ENCODE measurements at places on chromosomes 13 and 19.

DNA sequence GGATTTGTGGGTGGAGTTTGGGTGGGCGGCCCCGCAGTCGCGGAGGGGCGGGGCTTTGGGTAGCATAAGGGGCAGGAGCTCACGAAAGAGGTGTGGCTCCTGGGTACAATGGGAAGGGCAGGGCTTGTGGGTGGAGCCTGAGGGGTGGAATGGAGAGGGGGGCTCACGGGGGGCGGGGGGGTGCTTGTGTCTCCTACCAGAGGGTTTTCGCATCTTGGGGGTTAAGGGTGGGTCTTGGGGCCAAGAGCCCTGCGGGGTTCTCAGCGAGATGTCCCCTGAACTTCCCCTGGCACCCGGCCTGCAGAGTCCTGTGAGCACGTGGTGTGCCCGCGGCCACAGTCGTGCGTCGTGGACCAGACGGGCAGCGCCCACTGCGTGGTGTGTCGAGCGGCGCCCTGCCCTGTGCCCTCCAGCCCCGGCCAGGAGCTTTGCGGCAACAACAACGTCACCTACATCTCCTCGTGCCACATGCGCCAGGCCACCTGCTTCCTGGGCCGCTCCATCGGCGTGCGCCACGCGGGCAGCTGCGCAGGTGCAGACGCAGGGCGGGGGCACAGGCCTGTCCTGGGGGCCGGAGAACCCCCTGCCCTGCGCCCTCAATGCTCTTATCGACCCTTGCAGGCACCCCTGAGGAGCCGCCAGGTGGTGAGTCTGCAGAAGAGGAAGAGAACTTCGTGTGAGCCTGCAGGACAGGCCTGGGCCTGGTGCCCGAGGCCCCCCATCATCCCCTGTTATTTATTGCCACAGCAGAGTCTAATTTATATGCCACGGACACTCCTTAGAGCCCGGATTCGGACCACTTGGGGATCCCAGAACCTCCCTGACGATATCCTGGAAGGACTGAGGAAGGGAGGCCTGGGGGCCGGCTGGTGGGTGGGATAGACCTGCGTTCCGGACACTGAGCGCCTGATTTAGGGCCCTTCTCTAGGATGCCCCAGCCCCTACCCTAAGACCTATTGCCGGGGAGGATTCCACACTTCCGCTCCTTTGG, 5.1 kb downstream of the FSTL3 start:
- no peak for DNase-seq

DNA sequence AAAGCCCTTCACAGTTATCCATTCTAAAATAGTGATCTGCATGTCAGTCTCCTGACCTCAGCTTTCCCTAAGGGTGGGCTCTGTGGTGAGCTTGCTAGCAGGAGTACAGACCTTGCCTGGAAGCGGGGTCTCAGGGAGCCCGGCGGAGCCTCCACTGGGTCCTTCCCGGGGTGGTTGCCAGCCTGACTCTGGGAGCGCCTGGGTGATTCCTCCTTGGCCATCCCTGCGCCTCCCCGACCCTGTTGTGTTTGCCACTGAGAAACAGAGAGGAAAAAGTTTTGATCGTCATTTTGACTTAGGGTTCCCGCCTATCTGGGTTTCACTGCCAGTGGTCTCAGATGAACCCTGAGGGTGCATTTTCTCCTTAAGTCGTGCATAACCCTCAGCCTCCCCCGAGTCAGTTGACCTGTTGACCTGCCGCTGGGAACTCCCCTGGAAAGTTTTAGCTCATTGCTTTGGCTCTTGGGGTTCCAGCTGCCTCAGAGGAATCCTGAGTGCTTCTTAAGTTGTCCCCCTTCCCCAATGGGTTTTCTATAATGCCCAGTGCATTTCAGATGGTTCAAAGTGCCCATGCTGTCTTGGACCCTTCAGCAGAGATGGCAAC, 117.8 kb downstream of the RAB20 start:
- DNase-seq, result no peak

DNA sequence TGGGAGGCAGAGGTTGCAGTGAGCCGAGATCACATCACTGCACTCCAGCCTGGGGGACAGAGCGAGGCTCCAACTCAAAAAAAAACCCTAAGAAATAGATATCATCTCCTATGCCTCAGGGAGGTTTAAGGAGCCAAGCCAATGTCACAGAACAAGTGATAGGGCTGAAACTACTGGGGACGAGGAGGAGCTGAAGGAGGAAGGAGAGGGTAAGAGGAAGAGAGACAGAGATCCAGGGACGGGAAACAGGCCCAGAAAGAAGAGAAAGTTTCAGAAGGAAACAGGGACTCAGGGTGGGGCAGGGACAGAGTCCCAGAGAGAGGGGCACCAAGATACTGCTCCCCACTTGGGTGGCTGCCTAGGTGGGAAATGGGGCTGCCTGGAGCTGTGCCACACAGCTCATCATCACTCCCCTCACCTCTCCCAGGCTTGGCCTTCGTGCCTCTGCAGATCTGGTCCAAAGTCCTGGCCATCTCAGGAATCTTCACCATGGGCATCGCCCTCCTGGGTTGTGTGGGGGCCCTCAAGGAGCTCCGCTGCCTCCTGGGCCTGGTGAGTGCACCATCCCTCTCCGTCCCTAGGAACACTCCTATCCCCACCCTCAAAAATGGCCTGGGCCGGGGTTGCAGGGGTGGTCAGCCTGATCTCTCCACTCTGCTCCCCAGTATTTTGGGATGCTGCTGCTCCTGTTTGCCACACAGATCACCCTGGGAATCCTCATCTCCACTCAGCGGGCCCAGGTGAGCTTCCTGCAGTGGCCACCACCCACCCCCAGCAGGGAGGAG, 1.5 kb downstream of the CD37 start:
- DNase-seq, result no peak

DNA sequence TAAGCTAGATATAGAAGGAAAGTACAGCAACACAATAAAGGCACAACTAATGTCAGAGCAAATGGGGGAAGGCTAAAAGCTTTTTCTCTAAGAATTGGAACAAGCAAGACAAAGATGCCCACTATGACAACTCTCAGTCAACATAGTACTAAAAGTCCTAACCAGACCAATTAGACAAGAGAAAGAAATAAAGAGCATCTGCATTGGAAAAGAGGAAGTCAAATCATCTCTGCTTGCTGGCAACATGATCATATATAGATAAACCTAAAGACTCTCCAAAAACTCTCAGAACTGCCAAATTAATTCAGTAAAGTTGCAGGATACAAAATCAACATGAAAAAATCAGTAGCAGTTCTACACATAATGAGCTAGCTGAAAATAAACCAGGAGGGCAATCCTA, 542.0 kb downstream of the DIAPH3 start:
- DNase-seq, result no peak

DNA sequence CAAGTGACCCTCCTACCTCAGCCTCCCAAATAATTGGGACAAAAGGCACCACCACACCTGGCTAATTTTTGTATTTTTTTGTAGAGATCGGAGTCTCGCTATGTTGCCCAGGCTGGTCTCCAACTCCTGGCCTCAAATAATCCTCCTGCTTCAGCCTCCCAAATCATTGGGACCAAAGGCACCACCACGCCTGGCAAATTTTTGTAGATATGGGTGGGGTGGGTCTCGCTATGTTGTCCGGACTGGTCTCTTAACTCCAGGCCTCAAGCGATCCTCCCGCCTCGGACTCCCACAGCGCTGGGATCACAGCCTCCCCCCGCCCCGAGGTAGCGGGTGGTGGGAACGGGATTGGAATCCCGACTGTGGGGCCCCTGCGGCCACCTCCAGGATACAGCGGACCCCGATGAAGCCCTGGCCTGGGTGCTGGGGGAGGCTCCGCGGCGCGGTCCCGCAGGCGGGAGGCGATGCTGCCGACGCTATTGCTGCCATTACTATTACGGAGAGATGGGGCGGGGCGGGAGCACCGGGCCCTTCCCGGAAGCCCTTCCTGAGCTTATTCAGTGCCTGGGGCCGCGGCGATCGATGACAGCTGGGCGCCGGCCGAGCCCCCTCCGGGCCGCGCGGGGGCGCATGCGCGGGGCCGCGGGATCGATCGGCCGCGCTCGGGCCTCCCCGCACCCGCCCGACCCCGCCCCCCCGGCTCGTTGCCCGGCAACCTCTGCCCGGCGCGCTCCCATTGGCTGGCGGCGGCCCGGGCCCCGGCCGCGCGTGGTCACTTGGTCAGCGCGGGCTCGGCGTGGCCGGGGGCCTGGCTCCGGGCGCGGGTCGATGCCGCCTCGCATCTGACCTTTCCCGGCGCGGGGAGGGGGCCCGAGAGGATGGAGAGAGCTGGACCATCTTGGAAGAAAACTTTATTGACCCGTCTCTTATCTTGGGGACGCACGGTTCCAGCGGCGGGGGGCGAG, 27.9 kb upstream of the ONECUT3 start:
- DNase-seq, result no peak

DNA sequence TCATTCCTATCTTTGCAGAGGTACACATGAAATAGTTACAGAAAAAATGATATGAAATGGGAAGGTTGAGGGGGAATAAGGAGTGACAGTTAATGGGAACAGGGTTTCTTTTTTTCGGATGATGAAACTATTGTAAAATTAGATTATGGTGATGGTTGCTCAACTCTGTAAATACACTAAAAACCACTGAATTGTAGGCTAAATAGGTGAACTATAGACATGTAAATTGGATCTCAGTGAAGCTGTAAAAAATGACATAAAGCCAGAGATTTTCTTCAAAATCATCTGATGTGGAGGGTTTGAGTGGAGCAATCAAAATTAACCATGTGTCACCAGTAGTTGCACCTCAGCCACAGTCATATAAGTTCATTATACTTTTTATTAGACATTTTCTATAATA, 6.6 kb upstream of the FLT3 start:
- DNase-seq, result no peak

- DNase-seq, result no peak
These were observed 38.2 kb downstream of the NFIC start for GRCh38 chr19:3404324-3405260.

- no peak for DNase-seq
These were observed 27.7 kb upstream of the HIF3A start for GRCh38 chr19:46269101-46269500.

GRCh38 chr13:39047560-39047959, 9.3 kb downstream of the NHLRC3 start:
- DNase-seq, result no peak

DNA sequence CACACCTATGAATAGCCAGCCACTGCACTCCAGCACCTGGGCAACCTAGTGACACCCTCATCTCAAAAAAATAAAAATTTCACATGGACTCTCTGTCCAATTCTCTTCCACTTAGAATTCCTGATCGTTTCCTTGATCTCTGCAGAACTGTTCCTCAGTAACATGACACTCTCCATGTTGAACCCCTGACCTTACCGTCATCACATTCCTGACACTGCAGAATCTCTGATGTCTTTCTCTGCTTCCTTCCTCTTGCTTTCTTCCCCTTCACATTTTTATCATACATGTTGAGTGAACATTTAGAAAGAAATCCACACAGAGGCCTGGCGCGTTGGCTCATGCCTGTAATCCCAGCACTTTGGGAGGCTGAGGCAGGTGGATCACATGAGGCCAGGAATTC, 15.0 kb downstream of the ZNF114 start:
- no peak for DNase-seq

DNA sequence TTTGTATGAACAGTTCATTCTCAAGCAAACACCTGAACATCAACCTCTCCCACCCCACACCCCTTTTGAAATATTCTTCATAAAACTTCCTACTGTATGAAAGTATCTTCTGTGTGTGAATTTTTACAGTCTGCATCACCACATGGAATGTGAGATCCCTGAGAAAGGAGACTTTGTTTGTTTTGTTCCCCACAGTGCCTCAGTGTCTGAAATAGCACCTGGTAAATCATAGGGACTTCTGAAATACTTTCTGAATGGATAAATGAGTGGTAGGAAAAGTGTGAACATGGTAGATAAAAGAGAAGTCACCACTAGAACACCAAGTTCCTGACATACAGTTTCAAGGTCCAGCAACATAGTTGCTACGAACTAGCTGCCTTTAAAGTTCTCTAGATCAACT, 1071.2 kb downstream of the EFNB2 start:
- no peak for DNase-seq

GRCh38 chr19:28228854-28229253, 984.1 kb downstream of the UQCRFS1 start:
- no peak for DNase-seq

GRCh38 chr13:45367358-45367757, 26.4 kb upstream of the TPT1 start:
- DNase-seq, result peak; percentile 67

DNA sequence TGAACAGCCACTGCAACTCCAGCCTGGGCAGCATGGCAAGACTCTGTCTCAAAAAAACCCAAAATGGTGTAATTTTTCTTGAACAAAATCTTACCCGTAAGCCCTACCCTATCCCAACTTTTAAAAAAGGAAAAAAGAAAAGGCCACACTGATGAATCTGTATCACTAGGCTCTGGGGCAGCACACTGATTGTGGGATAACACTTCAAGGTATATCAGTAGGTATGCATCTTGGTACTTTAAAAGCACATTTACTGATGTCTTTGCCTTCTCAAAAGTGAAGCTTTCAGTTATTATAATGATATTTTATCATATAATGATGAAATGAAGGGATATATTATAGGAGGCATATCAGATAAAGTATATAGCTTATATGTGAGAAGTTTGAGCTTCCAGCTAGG, 24.3 kb downstream of the ZNF112 start:
- DNase-seq, result no peak

DNA sequence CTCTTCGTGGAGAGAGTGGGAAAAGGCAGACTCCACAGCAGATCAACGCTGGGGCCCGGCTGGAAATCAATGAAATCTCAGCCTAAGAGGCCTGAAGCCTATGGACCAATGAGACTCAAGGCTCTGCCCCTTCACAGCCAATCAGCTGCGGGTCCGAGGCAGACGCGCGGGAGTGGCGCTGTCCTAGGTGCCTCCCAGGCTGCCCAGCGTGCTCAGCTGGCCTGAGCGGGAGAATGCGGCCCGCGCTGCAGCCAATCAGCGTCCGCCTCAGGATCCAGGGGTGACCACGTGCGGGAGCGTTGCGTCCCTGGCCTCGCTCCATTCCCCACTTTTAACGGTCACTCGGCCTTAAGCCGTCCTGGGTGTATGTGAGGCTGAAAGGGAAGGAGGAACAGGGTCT, at the start of gene ZBTB32:
Gene ZBTB32 (plus strand): TSS at position 341 of the 400 bp plus-strand sequence. CDS start 10,069 bp downstream, outside the sequence.
- no peak for DNase-seq

GRCh38 chr19:45099467-45100191, 6.7 kb downstream of the PPP1R37 start:
- DNase-seq, result no peak

- DNase-seq, result no peak
These were observed 4.9 kb upstream of the POU4F1 start for GRCh38 chr13:78608252-78608687.

DNA sequence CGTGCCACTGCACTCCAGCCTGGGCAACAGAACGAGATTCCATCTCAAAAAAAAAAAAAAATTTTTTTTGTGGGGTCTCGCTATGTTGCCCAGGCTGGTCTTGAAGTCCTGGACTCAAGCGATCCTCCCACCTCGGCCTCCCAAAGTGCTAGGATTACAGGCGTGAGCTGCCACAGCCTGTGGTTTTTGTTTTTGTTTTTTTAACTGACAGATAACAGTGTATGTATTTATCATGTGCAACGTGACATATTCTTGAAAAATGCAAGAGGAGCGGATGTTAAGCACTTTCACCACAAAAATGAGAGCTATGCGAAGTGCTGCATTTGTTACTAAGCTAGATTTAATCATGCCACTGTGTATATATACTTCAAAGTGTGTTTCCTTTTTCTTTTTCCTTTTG, 49.0 kb downstream of the ARHGEF18 start:
- DNase-seq, result no peak

GRCh38 chr19:17001603-17002183, 24.9 kb downstream of the CPAMD8 start:
- peak; percentile 60 for DNase-seq

- no peak for DNase-seq
These were observed 42.3 kb downstream of the POLR1D start for GRCh38 chr13:27663947-27664346.

- no peak for DNase-seq
These were observed 10.7 kb downstream of the ELF1 start for GRCh38 chr13:41008349-41008980.

Data from stimulated activated CD8-positive, alpha-beta memory T cell treated with anti-CD3 and anti-CD28 coated beads, Interleukin-7, amount 100 ng/mL, for 1 hour (primary cell).